Hindlimb muscle (tissue), 1 donor: ENCODE measurements at places on chromosomes 2 and 18.

- no peak for DNase-seq
These were observed 832.6 kb upstream of the SLC39A10 start for GRCh38 chr2:194824450-194824849.

DNA sequence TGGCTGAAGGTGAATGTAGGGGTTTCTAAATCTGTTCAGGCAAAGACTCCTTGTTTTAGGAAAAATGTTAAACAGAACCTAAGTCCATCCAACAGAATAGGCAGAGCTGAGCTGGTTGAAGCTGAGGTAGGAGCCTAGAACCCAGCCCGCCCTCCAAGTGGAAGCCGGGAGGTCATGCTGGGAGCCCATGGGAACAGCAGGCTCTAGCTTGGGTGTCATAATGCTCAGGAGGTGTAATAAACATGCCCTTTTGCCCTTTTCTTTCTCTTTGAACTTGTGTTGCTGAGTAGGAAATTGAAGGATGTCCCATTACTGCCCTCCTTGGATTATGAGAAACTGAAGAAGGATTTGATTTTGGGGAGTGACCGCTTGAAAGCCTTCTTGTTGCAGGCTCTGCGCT lies 60.3 kb downstream of the ARMC9 start:
- DNase-seq: no peak

DNA sequence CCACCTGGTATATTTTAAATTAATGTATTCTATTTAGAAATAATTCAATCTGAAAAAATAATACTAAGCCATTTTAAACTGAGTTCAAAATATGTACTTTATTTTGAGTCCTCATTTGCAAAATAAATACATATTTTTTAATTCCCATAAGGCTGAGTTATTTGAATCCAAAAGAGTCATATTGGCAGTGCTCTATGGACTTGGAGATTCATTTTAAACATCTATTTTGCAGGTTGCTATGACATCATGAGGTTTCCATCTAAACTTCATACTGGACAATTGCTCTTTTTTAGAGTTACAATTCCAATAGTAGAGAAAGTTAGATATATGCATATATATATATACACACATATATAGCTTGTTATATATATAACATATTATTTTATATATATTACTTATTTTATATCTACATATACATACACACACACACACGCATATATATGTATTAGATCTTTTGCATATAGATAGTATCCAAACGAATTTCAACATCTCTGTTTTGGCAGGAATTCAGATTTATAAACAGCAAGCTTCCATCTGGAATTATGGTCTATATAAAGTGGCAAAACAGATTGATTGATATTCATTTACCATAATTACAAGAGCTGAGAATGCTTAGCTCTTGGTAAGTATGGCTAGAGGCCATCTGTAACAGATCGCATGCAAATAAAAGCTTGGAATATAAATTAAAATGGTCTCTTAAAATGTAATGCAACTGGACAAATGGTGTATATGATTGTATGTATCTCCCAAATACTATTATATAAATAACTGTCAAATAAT lies 34.9 kb downstream of the NOL4 start:
- DNase-seq: peak; percentile 4

DNA sequence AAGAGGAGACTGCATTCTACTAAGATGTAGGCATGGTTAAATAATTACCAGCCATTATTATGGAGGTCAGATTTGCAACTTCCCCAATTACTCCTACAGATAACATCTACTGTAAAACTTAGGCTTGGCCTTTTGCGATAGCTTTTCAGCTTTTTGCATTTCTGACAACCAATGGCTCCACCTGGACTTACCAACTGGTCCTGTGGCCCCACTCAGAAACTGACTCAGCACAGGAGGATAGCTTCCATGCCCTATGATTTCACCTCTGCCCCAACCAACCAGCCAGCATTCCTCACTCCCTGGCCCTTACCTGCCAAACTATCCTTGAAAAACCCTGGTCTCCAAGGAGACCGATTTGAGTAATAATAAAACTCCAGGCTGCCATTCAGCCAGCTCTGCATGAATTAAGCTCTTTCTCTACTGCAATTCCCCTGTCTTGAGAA lies 28.2 kb downstream of the TUBB6 start:
- DNase-seq: no peak

GRCh38 chr18:35905436-35905835 lies 67.0 kb upstream of the RMP24 start:
- DNase-seq: no peak

DNA sequence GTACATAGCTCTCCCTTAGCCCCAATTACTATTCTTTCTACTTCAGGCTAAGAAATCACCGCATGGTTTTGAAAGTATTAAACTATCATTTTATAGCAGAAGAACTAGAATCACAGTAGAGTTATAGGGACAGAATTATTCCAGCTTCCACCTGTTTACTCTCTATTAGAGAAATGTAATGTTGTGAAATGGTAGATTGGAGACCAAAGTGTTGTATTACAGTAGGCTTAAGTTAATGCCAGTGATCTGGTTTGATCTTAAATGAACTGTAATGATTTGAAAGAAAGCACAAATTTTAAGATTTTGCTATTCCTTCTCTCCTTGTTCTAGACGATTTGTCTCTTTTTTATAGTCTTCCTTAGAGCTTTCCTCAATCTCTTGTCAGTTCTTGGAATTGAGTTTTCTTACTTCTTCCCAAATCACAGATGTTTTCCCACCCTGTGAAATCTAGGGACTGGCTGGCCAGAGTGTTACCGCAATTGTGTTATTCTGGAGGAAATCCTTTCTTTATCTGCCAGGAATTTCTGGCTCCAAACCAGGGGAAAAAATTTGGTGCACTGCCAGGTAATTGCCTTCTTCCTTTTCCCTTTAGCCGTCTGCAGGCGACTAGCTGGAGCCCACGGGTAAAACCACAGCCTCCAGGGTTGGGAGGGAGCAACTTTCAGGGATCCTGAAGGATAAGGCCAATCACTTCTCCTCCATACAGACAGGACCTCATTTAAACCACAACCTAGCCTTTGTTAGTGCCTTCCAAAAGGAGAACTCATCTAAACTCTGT lies 51.7 kb downstream of the NOP58 start:
- peak; percentile 69 for DNase-seq

DNA sequence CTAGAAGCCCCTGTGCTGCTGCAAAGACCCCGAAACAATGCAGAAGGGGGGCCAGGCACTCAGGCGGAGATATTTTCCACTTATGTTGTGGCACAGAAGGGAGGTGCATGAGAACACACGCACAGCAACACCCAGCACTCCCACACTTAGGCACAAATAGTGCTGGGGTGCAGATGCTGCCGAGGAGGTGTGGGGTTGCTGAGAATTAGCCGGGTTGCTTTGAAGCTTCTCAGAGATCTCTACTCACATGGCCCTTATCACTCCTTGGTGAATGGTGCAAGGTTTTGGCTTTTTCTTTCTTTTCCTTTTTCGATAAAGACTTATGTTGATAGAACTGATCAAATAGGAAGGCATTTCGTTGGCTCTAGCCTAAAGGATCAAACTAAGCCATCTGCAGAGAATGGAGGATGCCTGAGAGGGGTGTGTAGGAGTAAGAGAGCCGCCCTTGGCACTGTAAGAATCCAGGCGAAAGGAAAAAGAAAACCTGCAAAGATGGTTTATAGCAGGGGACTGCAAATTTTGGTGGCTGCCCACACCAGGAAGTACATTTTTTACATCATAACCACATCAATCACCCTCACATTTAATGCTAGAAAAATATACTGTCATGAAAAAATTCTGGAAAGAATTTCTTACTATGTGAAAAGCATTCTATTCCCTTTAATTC lies 27.9 kb upstream of the FHL2 start:
- DNase-seq: no peak

DNA sequence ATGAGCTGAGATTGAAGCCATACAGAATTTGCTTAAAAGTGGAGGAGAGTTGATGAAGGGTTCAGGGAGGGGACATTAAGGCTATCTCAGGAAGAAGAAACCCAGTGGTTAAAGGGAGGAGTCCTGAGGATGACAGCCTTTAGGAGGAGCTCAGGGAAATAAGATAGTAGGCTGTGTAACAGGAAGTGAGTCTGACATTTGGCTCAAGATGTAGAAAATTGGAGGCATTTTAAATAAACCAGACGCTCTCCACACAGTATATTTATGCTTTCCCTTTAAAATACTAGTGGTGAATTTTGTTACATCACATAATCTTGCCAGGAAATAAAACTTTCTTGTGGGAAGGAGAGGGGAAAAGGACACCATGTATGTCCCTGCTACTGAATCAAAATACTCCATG lies 11.6 kb downstream of the KCNH7 start:
- no peak for DNase-seq

- DNase-seq: no peak
These were observed 139.9 kb upstream of the CXCR4 start for GRCh38 chr2:136257893-136258292.
